ENCODE measurements at places on chromosomes 2 and 18.

DNA sequence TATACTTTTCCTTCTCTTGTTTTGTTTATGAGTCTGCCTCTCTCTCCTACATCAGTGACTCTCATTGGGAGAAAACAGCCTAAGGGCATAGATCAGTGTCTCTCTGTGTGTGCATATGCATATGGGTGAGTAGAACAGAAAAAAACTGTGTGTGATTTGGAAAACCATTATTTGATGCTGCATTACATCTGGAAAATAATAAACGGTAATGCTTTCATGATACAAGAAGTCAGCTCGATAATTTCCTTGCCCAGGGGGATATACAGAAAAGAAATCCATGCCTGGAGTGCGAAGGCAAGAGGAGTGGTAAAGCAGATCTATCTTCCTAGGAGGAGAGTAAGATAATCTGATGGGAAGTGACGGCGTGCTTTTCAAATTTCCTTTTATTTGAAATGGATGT, 221.5 kb upstream of the LYPD1 start:
- no peak for DNase-seq

DNA sequence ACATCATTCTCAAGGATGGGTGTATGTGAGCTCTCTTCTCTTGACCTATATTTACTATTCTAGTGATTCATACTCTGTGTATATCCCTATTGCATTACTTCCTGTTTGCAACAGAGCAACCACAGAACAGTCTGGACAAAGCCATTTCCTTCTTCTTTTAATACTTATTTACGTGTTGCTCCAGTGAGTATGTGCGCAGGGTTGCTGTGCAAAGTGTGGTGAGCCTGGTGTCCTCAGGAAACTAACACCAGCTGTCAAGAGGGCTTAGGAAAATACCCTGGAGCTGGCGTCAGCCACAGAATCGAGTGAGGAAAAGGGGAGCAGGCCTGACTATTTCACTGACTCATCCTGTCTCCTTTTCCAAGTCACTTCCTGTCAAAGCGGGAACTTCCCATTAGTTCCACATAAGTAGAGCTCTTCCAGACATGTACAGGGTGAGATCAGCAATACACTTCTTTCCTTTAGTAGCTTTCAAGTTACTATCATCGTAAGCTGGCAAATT, 214.1 kb upstream of the COPS8 start:
- DNase-seq = peak; percentile 32

DNA sequence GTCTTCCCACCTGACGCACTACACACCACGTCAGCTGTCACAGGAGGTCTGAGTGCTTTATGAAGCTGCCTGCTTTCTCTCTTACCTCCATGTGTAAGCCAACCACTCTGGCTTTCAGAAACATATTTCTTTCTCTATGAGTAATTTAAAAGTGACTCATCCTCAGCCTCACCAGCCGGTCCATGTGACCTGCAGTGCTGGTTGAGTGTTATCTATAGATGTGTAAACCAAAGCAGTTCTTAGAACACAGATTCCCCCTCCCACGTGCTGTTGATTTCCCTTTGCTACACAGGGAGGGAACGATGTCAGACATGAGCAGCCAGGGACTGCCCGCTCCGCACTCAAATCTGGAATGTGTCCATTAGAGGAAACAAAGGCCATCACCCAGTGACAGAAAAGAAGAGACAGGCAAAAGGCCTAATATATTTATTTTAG, 157.8 kb downstream of the BCL2 start:
- DNase-seq = peak; percentile 89

- no peak for DNase-seq
These were observed 137.6 kb downstream of the FSIP2 start for GRCh38 chr2:185876234-185876633.

DNA sequence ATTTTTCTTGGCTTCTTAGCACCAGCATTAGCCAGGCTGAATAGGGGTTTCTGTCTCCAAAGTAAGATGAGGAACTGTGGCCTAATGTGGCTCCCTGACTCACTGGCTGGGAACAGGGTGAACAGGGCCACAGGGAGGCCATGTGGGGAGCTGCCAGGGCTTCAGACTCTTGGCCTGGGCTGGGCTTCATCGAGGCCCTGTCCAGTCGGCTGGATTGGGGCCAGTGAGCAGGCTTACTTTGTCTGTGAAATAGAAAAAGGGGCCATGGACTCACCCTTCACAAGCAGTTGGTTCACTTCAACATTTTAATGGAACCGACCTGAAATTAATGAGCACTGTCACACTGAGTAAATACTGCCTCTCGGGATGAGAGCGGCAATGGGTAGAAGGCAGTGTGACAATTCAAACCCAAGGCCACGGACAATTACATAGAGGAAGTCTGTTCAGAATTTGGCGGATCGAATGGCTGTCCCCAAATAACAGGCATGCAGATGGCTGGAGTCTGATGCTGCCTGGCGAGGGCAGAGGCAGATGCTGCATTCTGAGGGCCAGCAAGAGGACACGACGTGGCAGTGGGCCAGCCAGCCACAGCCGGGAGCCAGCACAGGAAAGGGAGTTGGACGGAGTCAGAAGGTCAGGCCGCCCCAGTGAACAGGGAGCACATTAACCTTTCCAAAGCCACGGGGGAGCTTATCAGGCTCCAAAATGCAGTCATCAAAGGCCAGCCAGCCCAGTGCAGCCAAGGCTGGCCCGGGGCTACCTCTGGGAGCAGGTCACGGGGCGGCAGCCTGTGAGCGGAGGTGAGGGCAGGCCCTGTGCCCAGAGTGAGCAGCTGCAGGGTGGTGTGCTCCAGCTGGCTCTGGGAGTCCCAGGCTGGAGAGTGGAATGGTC, 146.6 kb upstream of the REV1 start:
- no peak for DNase-seq
